ENCODE measurements at places on chromosomes 1 and 21.

DNA sequence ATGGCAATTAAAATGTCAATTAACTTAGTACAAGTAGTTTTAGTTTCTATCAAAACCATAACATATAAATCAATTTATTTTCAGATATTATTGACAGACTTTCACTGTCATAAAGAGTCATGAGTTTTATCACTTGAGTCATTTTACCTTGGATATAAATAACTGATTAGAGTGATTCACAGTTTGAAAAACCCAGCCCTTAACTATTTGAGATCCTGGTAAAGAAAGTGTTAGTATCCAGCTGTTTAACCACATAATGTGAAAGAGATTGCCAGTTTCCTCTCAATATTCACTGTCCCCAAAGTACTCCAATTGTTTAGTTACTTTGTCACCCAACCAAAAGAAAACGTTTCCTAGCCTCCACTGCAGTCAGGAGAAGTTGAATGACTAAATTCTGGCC is 91.3 kb downstream of the UCHL5 start:
- DNase-seq = no peak

- no peak for DNase-seq
These were observed 262.0 kb upstream of the CXADR start for GRCh38 chr21:17250778-17251241.

DNA sequence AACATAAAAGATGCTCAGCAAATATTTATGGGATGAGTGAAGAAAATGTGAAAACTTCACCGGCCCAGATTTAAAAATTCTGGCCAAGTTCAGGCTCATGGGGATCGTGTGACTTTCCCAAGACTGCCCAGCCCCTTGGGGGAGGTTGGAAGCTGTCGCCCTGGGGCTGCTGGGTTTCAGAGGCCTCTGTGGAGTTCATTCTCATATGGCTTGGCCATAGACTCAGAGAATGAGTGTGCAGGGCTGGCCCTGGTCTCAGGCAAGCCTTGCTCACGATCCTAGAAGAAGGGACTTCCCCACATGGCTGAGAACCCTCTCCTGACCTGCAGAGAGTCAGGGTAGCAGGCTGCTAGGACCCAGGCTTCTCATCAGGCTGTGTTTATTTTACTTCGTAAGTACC is 24.6 kb downstream of the PADI2 start:
- DNase-seq = no peak

DNA sequence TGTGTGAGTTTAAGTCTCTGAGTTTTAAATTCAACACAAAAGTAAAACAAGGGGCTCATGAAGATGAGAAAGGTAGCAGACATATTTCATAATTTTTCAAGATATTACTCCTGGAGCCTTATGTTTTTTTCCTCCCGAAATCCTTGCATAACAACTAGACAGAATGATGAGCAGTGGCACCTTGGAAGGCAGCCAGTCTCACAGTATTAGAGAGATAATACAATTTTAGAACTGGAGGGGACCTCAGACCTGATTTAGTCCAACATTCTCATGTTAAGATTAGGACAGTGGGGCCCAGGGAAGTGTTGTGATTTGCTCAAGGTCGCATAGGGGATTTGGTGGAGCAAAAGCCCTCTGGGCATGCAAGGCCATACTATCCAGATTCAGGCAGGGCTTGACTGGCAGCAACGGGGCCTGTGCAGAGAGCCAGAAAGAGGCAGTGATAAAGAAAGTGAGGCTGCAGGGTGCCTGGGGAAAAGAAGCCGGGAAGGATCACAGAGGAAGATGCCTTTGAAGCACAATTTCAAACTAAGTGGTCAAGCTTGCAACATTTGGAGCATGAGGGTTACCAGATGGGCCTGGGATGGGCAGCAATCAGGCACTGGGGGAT is 31.4 kb upstream of the BCL9 start:
- DNase-seq = no peak

DNA sequence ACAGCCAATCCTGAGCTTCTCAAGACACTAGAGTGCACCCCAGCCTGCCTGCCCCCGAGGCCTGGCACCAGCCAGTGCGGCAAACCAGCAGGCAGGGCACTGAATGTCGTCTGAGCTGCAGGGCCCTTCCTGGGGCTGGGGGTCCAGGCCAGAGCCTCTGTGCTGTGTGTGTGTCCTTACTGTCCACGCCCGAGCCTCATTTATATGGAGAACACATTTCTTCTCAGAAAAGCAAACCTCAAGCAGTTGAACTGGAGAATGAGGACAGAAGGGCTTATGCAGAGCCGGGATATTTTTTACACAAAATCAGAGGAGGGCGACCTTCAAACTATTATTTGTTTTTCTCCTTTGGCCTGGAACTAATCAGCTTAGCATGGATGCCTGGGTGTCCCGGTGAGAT is 52.7 kb downstream of the POFUT2 start:
- no peak for DNase-seq

GRCh38 chr21:30769724-30770431 is 14.7 kb upstream of the KRTAP21-1 start:
- no peak for DNase-seq

GRCh38 chr1:150083907-150084306 is 16.3 kb downstream of the VPS45 start:
- DNase-seq = no peak

GRCh38 chr21:34223376-34223775 is 140.4 kb upstream of the KCNE2 start:
- DNase-seq = no peak

DNA sequence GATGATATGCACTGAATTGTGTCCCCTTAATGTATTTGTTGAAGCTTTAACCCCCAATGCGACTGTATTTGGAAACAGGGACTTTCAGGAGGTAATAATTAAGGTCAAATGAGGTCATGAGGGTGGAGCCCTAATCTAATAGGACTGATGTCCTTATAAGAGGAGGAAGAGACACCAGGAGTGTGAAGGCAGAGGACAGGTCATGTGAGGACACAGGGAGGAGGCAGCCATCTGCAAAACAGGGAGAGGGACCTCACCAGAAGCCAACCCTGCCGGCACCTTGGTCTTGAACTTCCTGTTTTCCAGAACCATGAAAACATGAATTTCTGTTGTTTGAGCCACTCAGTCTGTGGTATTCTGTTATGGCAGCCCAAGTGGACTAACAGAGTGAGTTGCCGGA is 15.3 kb downstream of the SYF2 start:
- no peak for DNase-seq

DNA sequence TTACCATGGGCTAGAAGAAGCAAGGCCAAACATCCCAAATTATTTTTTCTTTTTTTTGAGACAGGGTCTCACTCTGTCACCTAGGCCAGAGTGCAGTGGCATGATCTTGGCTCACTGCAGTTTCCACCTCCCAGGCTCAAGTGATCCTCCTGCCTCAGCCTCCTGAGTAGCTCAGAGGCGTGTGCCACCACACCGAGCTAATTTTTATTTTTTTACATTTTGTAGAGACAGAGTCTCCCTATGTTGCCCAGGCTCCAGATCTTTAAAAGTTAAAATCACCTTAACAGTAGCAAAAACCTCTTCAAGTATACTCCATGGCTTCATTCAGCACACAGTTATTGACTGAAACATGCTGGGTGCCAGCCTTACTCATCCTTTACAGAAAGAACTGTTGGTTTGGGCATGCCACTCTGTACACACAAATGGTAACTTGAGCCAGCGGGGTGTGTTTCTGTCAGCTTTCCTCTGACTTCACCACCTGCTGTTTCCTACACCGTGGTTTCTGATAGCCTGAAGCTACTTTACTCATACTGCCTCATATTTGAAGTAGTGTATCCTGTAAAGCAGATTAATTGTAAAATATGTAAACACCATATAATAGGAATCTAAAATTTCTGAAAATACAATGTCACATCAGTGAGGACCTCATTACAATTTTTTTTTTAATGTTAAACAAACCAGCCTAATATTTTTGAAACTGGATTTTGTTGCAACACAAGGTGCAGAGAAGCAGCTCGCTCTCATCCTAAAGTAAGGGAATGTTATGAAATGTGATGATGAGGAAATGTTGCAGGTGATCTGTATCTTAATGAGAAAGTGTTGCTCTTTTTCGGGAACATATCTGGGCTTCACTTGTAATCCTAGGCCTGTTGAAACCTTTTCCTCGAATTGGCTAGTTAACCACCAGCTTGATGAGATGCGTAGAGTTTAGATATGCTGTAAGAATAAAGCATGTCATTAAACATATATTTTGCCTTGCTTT is 113.9 kb downstream of the ATP5PO start:
- peak; percentile 22 for DNase-seq

GRCh38 chr1:211606914-211607753 is 28.2 kb upstream of the SLC30A1 start:
- no peak for DNase-seq

- DNase-seq = no peak
These were observed 1.4 kb upstream of the SOD1 start for GRCh38 chr21:31658053-31658452.

DNA sequence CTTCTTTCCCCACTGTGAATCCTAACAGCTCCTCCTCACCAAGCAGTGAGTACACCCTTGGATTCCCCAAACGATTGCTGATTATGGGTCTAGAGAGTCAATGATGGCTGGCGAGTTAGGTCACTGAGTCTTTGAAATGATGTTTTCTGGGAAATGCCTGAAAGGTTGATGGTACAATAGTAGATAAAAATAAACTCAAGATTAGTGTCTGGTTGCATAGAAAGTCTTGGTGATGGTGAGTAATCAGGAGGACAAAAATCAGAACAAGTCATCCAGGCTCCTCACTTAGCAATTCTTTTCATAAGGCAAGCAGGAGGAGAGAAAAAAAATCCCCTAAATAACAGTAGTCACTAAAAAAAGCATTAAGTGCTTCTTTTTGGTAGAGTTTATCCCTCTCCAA is 22.6 kb downstream of the HLX start:
- DNase-seq = no peak

GRCh38 chr1:28437924-28438699 is 67.7 kb upstream of the RCC1 start:
- peak; percentile 91 for DNase-seq

DNA sequence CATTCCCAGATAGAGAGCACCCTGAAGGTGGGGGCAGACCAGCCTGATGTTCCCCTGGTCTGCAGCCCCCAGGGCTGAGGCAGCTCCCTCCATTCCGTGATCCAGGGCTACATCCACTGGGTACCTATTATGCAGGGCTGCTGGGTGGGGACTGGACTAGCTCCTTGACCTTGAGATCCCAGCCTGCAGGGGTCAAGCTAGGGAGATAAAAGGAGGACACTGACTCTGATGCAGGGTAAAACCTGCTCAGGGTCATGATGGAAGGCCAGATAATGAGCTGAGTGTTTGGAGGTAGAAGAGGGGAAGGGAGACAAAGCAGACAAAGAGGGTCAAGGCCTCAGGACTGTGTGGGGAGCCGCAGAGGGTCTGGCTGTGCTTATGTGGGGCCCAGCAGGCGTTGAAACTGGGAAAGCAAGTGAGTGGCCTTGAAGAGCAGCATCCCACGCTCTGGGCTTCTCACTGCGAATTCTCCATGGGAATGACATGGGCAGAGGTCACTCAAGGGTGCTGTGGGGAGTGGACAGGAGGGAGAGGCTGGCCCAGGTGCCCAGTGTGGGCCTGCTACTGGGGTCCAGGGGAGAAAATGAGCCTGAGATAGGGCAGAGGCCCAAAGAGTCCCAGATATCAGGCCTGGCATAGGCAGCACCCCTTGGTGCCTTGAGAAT is 9.7 kb downstream of the FOXO6 start:
- no peak for DNase-seq

DNA sequence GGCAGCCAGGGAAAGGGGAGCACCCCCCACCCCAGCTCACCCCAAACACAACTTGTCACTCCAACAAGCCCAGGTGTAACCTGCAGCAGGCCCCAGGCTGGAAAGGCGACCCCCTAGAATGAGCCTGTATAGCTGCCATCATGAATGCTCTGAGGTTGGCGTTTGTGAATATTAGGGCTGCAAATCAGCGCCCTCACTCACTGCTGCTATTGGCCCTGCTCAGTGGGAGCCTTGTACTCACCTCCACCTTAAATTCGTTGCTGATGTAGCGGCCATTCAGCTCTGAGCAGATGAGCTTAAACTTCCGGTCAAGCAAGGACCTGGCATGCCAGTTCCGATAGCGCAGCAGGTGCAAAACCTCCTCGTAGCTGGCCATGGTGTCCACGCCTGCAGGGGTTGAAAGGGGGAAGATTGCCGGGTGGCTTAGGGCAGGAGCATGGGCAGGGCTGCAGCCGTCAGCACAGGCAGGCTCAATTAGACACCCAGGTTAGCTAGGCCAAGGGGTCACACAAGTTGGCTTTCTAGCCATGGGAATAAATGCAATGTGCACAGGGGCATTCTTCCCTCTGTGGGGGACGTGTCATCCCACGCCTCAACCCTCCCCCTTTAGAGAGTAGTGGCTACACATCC is 81.7 kb downstream of the PIK3CD start:
- no peak for DNase-seq

GRCh38 chr1:93257889-93258288 is 77.4 kb downstream of the CCDC18 start:
- no peak for DNase-seq

GRCh38 chr1:26932531-26932930 is 11.0 kb downstream of the NUDC start:
- DNase-seq = no peak

- DNase-seq = no peak
These were observed 22.5 kb downstream of the DPT start for GRCh38 chr1:168706391-168706992.

- DNase-seq = no peak
These were observed 65.7 kb upstream of the NHLH2 start for GRCh38 chr1:115906627-115907026.

All from skeletal muscle cell (primary cell).